ENCODE measurements at places on chromosomes 12 and 14.

GRCh38 chr14:21039585-21040369 lies 2.4 kb upstream of the RNASE7 start:
- DNase-seq = no peak

- DNase-seq = no peak
Observed at GRCh38 chr12:95286713-95287112, 69.1 kb downstream of the VEZT start.

GRCh38 chr12:132300789-132301722 lies 28.3 kb downstream of the GALNT9 start:
- no peak for DNase-seq

DNA sequence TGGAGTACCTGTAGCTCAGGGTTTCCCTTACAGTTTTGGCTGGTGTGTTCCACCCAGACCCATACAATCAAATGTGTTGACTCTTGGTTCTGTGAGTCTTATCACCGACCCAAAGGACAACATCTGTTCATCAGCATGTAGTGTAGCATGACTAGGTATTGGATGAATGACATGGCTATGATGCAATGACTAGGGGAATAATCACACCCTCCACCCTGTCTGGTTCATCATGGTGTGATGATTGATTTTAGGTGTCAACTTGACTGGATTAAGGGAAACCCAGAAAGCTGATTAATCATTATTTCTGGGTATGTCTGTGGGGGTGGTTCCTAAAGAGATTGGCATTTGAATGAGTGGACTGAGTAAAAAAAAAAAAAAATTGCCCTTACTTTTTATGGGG lies 311.3 kb downstream of the DPF3 start:
- no peak for DNase-seq

GRCh38 chr12:29843036-29843435 lies 59.3 kb upstream of the TMTC1 start:
- DNase-seq = no peak

DNA sequence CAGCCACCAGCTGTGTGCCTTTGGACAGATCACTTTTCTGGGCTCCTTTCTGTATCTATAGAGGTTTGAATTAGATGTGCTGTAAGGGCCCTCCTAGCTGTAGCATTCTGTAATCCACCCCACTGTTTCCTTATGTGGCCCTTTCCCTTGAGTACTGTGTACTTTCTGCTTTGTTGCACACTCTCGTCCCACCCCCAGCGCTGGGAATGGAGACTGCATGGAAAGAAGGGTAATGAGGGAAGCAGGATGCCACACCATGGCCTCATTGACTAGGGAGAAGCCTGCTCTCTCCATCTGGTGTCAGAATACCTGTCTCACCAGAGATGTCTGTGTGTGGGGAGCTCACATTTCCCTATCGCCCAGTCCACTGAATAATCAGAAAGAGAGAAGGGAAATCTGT lies 13.6 kb upstream of the GALNT16 start:
- no peak for DNase-seq

- no peak for DNase-seq
Observed at GRCh38 chr14:38168416-38168815, 39.3 kb upstream of the SSTR1 start.

GRCh38 chr12:18462442-18462841 lies 201.1 kb downstream of the PIK3C2G start:
- no peak for DNase-seq

DNA sequence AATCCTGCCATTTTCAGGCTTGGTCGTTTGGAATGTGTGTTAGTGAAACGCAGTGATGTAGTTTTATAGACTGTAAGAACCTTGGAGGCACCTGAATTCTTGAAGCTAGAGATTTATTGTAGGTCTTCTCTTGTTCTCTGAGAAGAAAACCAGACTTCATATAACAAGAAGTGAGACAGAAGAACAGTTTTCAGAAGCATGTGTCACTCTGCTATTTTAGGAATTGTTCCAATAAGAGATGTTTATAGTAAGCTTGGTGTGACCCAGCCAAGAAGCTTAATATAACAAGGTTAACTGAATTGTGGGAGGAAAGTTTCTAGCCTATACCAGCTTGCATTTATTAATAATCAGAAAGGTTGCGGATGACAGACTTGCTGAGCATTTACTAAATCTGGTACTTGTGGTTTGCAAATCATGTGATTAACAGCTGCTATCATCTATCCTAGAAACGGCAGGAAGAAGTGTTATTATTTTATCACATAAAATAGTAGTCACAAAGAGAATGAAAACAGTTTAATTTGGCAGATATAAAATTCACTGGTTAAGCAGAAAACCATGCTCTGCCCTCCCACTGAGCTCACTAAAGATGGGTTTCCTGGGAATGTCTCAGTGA lies 49.2 kb upstream of the BCAT1 start:
- DNase-seq = no peak

- DNase-seq = no peak
Observed at GRCh38 chr14:58557242-58557641, 80.5 kb upstream of the DACT1 start.

DNA sequence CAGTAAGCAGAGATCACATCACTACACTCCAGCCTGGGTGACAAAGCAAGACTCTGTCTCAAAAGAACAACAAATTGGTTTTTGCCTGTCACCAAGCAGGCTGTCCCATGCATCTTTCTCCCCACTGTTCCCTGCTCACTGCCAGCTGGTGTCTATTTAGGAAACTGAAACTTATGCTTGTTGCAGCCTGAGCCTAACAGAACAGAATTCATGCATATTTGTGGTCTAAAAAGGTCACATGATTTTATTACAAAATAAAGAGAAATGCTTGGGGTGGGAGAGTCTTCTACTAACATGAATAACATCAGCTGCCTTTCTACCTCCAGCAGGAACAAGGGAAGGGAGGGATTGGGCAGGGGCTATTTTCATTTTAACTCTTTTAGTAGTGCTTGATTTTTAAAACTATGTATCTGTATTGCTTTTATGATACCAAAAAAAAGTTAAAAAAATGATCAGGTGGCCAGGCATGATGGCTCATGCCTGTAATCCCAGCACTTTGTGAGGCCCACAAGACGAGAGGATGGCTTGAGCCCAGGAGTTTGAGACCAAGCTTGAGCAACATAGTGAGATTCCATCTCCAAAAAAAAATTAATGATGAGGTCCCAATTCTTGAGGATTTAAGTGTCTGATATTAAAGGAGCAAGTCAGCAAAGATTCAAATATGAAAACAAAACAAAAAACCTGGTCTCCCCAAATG lies 923 bp downstream of the STAT2 start:
- no peak for DNase-seq

GRCh38 chr14:72450473-72451044 lies 443.3 kb downstream of the DPF3 start:
- no peak for DNase-seq

DNA sequence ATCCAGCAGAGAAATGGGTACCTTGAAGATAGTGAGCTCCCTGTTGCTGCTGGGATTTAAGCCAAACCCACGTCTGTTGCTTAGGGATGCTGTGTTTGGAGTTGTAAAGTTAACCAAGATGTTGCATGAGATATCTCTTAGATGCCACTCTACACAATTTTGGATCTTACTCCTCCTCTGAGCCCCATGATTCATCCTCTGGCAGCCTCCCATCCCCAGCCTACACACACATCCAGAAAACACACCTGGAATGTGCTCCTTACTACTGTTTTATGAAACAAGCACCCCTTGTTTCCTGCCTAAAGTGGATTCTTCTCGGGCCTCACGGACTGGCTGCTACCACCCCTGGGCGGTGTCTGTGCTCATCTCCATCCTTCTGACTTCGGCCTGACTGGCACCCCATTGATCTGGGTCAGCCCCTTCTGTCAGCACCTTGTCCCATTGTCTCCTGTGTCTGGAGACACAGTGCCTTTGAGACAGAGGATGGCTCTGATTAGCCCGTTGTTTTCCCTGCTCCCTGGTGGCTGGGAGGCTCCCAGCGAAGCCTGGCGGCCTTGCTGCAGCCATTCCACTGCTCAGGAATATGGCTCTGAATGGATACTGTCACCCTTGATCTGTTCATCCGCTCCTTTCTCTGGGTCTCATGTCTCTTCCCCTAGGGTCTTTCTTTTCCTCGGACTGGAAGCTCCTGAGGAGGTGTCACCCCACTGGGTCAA lies 24.3 kb downstream of the TSPAN9 start:
- no peak for DNase-seq

GRCh38 chr12:114093520-114093919 lies 127.4 kb upstream of the RBM19 start:
- no peak for DNase-seq

- no peak for DNase-seq
Observed at GRCh38 chr14:76917158-76917596, 91.0 kb downstream of the LRRC74A start.

DNA sequence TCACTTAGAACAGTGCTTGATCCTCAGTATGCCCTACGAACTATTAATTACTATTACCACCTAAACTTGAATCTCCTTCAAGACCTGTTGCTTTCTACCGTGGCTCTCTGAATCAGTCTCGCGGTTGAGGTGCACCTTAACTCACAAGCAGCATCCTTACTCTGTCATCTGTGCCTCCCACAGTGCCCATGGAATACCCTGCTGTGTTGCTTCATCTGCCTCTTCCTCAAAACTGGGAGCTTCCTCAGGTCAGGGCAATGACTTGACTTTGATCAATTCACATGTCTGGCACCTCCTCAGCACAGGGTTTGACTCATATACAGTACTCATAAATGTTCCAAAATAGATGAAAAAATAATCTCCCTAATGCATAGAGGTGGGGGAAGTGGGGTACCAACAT lies 305.9 kb downstream of the NUAK1 start:
- DNase-seq = no peak

GRCh38 chr14:77421201-77421600 lies 2.1 kb downstream of the NOXRED1 start:
- DNase-seq = no peak

GRCh38 chr14:68561531-68562007 lies 231.3 kb downstream of the ZFP36L1 start:
- no peak for DNase-seq

- DNase-seq = no peak
Observed at GRCh38 chr14:94054936-94055335, 26.1 kb downstream of the DDX24 start.

- no peak for DNase-seq
Observed at GRCh38 chr12:128611736-128612135, 212.0 kb downstream of the SLC15A4 start.

DNA sequence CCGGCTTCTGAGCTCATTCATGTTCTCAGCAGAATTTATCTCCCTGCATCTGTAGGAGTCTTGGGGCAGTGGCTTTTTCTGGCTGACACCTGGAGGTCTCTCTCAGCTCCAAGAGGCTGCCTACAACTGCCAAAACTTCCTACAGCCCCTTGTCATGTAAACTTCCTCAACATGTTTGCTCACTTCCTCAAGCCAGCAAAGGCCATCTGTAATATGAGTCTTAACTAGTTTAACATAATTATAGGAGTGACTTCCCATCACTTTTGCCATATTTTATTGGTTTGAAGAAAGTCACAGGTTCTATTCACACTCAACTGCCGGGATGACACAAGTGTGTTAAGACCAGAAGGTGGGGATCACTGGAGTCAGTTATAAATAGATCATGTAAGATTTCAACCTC lies 194.0 kb downstream of the VRK1 start:
- no peak for DNase-seq

- no peak for DNase-seq
Observed at GRCh38 chr12:56633468-56634241, 3.5 kb upstream of the BAZ2A start.

Data from activated gamma-delta T cell treated with anti-CD3 and anti-CD28 coated beads, Interleukin-2, amount 50 U/mL, for 16 hours (primary cell).